ENCODE measurements at places on chromosomes 2 and 18.

DNA sequence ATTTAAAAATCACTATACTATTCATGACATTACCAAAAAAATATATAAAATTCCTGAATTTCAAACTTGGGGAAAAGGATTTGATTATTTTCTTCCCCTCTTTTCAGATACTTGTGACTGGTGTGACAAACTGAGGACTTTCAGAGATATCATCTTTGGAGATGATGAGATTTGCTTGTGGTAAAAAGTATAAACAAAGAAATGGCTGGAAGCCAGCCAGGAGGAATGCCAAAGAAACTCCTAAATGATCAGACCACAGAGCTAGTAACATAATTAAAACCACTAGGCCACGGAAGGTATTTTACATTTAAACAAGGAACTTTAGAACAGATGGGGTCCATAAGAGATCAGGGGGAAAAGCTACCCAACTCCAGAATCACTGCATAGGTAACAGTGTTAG, 58.7 kb downstream of the PIGN start:
- DNase-seq, result no peak

GRCh38 chr18:74373428-74373827, 57.8 kb downstream of the C18orf63 start:
- DNase-seq, result peak; percentile 9

- no peak for DNase-seq
Measured at GRCh38 chr2:106139238-106139935, 54.7 kb downstream of the UXS1 start.

GRCh38 chr2:216765761-216766262, 70.5 kb upstream of the IGFBP5 start:
- DNase-seq, result no peak

- DNase-seq, result no peak
Measured at GRCh38 chr2:118698564-118698963, 148.9 kb downstream of the EN1 start.

DNA sequence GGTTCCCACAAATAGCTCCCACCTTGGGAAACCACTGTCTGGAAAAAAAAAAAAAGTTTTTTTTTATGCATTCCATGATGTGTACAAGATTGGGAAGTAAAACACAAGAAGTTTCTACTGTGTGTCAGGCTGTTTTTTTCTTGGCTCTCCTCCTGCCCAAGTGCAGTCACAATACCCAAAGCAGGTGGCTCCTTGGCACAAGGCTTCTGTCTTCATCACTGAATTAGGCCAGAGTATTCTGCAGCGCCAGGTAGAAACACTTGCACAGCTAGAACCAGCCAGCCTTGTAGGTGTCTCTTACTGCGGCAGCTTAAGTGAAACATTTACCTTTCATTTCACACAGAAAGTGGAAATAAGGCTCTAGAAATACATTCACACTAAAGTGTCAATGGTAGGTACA, 23.8 kb upstream of the MAL start:
- DNase-seq, result no peak

DNA sequence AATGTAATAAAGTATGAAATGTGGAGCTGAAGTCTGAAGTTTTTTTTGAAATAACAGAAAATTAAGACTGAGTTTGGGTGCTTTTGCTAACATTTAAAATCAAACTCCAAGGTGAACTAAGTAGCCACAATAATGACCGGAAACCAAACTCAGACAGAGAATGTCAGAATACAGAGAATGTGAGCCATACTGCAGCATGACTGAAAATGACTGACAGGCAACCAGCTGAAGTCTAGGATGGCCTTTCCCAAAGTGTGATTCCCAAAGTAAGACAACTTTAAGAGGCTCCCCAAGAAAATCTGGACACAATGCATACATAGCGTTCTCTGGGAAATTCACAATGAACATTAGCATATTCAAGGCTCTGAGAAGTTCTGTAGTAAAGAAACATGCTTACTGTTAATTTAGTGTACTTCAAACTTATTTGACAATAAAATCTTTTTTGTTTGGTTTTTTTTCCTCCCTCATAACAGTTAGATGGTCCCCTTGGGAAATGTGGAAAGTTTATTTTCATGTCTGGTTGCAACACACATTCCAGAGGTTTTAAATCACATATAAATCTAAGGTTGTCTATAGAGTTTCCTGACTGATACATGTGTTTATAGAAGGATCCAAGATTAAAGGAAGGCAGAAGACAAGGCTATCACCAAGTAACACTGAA, 28.6 kb downstream of the PLA2R1 start:
- DNase-seq, result no peak

DNA sequence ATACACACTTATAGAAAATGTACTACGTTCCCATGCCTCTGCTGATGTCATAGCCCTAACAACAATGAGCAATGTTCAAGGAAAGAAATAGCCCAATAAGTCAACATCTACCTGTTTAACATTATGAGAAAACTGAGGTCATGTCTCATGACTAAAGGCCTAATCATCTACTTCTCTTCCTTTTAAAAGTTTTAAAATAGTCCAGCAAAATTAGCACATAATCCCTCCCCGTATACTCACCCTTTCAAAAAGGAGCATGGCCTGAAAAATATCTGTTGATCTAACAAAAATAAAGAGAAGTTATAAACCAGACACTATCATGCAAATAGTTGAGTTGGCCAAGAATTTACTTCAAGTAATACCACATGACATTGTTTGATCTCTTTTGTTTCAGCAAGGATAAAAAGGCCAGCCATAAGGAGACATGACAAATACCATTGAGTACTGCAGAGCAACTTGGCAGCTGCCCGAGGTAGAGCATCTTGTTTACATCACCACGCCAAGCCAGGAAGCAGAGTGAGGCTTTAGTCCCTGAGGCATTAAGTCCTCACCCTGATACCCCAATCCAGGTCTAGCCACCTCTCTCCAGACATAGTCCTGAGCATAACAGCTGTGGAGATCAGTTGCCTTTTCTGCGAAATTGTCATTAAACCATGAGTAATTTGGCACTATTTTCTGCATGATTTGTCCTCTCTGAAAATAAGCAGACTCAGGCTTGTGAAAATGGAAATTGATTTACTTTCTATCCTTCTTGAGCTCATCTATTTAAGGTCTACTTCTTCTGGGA, 137.4 kb upstream of the ETAA1 start:
- DNase-seq, result no peak

GRCh38 chr2:27967076-27967475, 76.5 kb downstream of the BABAM2 start:
- no peak for DNase-seq

- no peak for DNase-seq
Measured at GRCh38 chr2:177489719-177490301, 97.2 kb downstream of the AGPS start.

- no peak for DNase-seq
Measured at GRCh38 chr2:189024901-189025618, 50.9 kb downstream of the COL3A1 start.

DNA sequence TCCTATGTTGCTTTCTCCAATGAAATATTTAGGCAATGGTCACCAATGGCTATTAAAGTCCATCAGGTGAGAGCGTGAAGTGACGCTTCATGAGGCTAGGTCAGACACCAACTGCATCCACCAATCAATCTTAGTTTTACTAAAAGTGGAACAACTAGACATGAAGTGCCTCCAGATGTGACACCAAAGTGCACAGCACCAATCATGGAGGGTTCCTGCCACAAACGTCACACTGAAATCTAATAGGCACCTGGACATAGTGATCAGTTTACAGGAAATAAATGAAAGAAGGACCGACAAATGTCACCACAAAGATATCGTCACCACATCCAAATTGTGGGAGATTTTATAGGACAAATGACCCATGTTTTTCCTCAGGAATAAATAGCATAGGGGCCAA, 70.5 kb downstream of the PSMG2 start:
- DNase-seq, result no peak

- DNase-seq, result no peak
Measured at GRCh38 chr18:62285281-62285680, 39.8 kb upstream of the TNFRSF11A start.

GRCh38 chr2:106068451-106068850, 125.7 kb downstream of the UXS1 start:
- no peak for DNase-seq

GRCh38 chr2:38182492-38183003, 106.6 kb upstream of the CYP1B1 start:
- DNase-seq, result no peak

- no peak for DNase-seq
Measured at GRCh38 chr2:135798762-135799161, 38.2 kb downstream of the LCT start.

DNA sequence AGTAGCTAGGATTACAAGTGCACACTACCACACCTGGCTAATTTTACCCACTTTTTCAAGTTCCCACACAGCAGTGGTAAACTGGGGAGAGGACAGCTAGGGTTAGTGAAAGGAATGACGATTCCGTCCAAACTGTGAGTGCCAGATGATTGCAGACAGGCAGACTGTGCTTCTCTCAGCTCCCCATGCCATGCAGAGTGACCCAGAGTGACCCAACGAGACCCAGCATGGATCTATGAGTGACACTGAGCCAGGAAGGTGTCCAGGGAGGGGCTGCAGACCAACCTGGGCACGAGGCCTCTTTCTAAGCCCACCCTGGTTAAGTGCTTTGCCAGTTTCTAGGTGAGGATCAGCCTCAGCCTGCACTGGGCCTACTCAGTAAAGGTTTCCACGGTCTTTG, 7.7 kb upstream of the KLF11 start:
- DNase-seq, result no peak

DNA sequence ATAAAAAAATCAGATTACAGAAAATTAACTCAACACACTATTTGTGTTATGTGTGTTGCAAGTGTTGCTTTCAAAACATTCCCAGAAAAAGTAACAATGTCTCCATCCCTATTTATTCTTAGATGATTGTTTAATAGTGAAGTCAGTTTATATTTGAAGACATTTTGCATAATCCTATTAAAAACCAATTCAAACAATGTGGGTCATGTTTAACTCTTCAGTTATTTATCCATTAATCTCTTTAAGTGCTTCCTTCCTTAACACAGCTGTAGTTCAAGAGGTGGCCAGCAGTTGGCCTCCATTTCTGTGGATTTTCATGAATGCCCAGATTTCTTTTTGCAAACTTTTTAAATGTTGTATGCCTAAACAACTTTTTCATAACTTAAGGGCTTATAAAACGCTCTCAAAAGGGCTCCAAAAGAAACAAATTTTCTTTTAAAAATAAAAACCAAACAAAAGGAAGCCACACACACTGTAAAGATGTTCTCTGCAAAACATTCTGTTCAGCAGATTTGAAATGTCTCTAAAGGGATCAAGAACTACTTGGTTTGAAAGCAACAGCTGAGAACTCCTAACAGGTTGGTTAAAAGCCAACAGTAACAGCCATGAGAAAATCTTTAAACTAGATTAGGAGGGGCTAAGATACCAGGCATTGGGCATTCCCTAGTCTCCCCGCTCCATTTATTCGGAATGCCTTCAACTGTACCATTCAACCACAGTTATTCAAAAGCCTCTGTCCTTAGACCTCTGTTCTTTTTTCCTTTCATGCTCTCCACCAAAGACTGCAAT, 71.5 kb downstream of the THADA start:
- DNase-seq, result no peak

Measured in stimulated activated CD4-positive, alpha-beta T cell treated with anti-CD3 and anti-CD28 coated beads, Interleukin-1b, Interleukin-23, amount 100 ng/mL, for 1 hour (primary cell).